ENCODE measurements at places on chromosomes 7 and 10.

DNA sequence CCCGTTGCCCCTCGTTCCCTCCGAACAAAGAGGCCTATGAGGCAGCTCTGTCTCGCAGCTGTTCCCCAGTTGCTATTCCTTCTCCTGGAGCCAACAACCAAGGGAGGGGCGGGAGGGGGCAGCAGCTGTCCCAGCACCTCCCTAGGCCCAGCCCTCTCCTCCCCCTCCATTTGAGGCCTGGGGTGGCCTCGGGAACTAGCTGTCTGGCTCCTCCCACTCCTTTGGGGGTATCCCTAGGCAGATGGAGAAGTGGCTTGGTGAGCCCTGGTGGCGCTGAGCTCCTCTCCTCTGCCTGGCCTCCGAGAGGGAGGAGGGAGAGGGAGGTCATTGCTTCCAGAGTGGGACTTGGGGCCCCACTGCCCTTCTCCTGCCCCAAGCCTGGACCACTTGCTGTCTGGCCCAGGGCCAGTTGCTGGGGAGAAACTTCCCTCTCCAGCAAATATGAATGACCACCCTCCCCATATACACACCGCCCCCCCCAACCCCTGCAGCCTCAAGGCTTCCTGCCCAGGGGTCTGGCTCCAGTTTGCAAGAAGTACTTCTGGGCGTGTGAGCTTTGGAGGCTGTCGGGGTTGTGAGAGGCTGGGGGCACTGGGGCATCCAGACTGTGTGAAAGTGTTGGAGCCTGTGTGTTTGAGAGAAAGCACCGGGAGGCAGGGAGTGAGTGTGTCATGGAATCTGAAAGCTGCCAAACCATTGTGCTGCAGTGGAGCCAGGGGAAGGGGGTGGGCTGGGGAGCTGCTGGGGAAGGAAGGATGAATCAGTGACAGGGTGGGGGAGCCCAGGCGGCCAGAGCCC lies 3.1 kb downstream of the FLNC start:
- DNase-seq, result no peak

DNA sequence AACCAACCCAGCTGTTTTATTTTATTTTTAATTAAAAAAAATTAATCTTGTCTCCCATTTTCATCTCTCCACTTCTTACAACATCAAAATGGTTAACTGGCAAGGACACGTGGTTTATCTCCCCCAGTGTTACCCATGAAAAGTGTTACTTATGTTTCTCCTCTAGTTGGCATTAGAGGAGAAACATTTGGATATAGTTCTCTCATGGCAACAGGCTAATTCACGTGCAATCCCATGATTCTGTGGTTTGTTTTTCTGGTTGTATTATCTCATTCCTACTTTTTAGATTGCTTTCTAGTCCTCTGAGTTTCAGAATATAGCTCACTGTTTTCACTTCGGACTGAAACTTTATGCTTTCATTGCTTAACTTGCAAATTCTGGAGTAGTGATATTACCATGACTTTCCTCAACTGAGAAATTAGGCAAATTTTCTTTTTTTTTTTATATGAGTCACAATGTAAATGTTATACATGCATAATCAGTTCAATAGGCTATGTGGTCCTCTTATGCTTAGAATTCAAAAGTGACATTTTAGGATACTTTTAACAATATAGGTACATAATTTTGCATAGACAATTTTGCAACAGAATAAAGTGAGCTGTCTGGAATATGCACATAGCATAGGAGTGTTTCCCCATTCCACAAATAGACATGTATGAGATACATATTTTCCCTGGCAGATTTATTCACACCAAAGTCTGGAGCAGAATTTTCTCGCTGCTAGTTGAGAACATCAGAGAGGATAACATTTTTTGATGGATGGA lies 43.0 kb downstream of the LHFPL3 start:
- DNase-seq, result no peak

- no peak for DNase-seq
Observed at GRCh38 chr10:5470062-5470751, 29.2 kb downstream of the CALML5 start.

GRCh38 chr10:106712988-106713387 lies 451.5 kb downstream of the SORCS1 start:
- no peak for DNase-seq

Data from stimulated activated CD4-positive, alpha-beta T cell treated with anti-CD3 and anti-CD28 coated beads, TNF-alpha, amount 100 ng/mL, for 48 hours (primary cell).